T1000 (cell line): ENCODE measurements at places on chromosomes 16 and 17.
A peak's percentile ranks its signal among the peaks of the same experiment; 100 is the strongest.

DNA sequence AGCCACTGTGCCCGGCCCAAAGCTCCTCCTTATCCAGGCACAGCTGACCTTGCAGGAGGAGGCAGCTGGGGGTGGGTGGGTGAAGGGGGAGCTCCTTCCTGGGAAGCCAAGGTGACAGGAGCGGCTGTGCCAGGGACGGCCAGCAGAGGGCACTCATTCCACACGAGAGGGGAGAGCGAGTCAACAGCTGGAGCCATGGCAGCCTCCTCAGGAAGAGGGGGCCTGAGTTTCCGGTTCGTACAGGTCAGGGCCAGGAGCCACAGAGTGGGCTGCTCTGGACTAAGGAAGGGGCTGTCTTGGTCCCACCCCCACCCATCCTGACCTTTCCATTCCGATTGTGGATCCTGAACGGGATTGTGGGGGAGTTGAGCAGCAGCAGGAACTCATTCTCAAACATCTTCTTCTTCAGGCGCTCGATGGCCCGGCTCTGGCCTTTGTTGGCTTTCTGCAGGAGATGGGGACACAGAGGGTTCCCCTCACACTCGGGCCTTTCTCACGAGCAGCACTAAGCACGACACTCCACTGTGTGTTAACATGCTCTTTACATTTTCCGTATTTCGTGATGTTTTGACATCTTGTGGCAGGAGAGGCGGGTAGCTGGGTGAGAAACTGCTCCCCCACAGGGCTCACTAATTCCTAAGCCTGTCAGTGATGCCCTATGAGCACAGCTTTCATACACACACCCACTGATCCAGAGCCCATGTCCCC, 61.6 kb downstream of the TIMM22 start:
- peak; percentile 54 for DNase-seq

- no peak for DNase-seq
These were observed 10.6 kb upstream of the CES3 start for GRCh38 chr16:66950437-66950836.

DNA sequence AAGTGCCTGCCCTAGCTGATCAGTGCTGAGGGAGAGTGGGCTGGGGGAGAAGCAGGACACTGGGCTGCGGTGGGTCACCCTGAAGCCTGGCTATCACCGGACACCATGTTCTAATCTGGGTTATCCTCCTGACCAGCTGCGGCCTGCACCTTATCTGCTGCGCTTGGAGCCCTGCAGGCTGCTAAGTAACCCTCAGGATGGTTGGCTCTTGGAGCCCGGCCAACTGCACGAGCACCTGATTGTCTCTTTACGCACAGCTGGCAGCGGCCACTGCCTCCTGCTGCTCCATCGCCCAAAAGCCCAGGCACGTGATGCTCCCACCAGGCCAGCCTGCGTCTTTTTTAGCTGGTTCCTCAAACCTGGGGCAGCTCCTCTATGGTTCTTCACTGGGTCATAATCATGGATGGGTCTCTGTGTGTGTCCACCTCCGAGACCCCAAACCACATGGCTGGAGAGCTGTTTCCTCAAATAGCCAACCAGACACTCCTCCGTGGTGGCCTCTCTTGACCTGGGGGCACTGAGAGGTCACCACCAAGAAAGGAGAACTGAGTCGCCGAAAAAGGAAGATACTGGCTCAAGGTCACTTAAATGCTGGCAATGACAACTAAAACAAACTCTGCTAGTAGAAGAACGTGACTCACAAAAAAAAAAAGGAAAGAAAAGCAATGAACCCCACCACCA, 21.7 kb downstream of the SPHK1 start:
- no peak for DNase-seq

GRCh38 chr16:31487720-31488467, 5.0 kb downstream of the SLC5A2 start:
- DNase-seq, result no peak

DNA sequence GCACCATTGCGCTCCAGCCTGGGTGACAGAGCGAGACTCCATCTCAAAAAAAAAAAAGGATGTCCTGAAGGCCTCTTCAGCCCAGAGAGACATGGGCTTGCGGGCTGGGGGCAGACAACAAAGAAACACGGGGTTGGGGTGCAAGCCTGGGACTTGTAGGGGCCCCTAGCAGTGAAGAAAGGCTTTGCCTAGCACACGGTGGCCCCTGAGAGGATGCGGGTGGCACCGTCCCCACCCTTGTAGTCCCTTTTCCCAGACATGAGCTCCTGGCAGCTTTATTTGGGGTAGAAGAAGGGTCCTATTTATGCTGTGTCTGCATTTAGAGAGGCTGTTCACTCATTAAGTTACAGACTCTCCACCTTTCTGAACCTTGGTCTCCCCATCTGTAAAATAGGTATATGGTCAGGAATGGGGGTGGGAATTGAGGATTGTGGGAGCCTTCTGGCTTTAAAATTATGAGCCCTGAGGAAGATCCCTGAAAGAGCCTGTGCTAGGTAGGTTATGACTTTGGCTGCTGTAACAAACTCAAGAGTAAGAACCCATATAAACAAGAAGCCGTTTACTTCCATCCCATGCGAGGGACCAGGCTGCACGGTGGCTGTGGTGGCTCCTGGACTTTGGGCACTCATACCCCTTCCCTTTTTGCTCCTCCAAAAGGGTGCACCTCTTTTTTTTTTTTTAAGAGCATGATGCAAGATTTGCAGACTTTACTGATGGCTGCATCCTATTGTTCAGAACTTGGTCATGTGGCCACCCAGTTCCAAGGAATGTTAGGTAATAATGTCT, 20.6 kb upstream of the ADGRG1 start:
- DNase-seq, result no peak

DNA sequence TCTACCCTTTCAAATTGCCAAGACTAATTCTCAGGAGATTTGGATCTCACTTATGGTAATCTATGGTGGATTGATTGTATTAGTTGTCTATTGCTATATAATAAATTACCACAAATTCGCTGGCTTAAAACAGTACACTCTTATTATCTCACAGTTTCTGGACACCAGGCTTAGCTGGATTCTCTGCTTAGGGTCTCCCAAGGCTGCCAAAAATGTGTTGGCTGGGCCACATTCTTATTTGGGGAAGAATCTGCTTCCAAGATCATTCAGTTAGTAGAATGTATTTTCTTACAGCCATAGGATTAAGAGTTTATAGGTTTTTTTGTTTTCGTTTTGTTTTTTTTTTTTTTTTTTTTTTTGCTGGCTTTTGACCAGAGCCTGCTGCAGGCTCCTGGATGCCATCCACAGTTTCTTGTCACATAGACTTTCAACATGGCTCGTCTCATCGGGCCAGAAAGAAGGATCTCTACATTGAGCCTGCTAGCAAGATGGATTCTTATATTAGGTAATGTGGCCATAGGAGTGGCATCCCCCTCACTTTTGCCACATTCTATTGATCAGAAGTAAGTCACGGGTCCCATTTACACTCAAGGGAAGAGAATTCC, 415.3 kb downstream of the KIF2B start:
- DNase-seq, result no peak

- DNase-seq, result no peak
These were observed 88.2 kb upstream of the CACNG5 start for GRCh38 chr17:66746736-66747135.

DNA sequence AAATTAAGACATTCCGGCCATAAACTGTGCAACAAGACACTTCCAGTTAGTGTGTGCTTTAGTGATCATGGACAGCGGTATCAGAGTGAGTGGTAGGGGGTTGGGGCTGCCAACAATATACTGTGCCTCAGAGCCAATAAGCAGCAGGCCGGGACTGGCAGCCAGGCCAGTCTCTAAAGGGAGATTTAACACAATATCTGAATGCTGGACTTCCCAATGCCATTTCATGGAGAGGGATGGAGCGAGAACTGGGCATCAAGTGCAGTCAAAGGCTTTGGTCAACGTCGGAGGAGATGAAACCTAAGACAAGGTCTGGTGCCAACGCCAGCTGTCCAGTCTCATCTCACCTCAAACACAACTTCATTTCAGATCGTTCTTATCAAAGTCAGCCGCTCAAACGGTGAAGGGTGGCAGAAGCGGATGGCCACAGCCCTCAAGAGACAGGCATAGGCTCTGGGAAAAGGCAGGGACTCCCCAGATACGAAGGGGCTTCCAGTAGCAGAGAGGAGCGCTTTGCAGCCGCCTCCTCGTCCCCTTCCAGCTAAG, 935 bp downstream of the USP32 start:
- no peak for DNase-seq

- no peak for DNase-seq
These were observed 43.1 kb upstream of the AMZ2 start for GRCh38 chr17:68204736-68205135.

- no peak for DNase-seq
These were observed 17.6 kb upstream of the MAF start for GRCh38 chr16:79618041-79618691.

- DNase-seq, result no peak
These were observed 16.1 kb upstream of the HOXB9 start for GRCh38 chr17:48642059-48642842.

GRCh38 chr17:54111576-54111975, 288.8 kb downstream of the KIF2B start:
- no peak for DNase-seq

- no peak for DNase-seq
These were observed 28.9 kb downstream of the FAM20A start for GRCh38 chr17:68572138-68572842.

- DNase-seq, result no peak
These were observed 769.6 kb downstream of the CDH11 start for GRCh38 chr16:64352246-64352645.

DNA sequence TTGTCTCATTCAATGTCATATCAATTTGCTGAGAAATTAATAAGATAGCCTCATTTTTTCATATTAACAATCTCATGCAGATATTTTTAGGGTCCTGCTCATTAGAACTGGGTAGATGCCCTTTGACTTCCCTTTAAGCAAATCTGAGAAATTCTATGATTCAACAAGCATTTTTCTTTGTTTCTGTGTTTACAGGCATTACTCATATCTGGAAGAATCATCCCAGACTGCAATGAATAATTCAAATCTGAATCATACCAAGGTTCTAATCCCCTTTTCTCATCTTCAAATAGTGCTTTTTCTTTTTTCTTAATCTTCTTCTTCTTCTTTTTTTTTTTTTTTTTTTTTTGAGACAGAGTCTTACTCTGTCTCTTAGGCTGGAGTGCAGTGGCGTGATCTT, 69.2 kb upstream of the KIFC3 start:
- no peak for DNase-seq

DNA sequence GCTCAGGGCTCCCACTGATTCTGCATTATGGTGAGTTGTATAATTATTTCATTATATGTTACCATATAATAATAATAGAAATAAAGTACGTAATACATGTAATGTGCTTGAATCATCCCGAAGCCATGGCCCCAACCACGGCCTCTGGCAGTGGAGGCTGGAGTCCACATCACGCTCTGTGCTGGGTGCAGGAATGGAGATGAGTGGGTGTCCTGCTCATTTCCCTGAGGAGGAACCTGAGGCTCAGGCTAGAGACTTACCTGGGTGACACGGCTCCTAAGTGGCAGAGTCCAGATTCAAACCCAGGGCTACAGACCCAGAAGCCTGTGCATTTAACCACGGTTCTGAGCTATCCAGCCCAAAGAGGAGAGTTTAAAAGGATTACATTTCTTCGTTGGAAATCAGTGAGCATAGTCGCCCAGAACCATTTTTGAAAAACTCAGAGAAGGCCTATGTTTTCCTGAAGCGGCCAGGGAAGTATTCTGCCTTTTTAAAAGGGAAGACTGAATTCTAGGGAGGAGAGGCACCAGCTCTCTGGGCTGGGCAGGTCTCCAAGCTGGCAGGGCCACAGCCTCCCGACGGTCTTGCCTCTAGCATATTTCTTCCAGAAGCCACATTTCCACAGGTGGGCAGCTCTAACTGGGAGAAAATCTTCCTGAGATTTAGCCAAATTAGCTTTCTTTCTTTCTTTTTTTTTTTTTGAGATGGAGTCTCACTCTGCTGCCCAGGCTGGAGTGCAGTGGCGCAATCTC, 6.7 kb downstream of the IL4R start:
- no peak for DNase-seq

- no peak for DNase-seq
These were observed 344.5 kb upstream of the EEF2KMT start for GRCh38 chr16:5442054-5442453.

GRCh38 chr16:20740007-20740883, 1.4 kb downstream of the THUMPD1 start:
- no peak for DNase-seq

GRCh38 chr17:5758651-5759050, 174.3 kb upstream of the NLRP1 start:
- no peak for DNase-seq

DNA sequence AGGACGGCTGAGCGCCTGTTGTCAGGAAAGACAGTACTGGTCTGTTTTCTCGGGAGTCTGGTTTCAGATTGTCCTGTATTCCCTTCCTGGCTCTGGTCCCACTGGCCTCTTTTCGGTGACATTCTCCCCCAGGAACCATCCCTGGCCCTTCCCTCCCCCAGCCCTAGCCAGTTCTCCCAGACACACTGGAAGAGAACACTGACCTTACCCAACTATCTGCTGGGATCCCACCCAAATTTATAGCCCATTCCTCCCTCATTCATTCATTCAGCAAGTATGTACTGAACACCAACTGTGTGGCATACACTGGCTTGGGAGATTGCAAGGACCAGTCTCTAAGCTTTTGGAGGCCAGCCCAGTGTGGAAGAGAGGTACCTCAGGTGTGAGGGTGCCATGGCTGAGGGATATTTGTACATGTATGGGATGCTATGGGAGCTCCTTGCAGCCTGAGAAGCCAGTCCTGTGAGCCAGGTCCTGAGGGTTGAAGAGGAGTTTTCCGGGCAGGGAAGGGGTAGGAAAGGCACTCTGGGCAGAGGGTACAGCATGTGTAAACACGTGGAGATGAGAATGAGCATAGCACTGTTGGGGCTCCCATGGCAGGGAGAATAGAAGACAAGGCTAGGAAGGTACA, 5.2 kb downstream of the RND2 start:
- DNase-seq, result no peak

- no peak for DNase-seq
These were observed 6.8 kb upstream of the ADCY7 start for GRCh38 chr16:50259334-50260205.

- DNase-seq, result no peak
These were observed 309.0 kb upstream of the IRX3 start for GRCh38 chr16:54595621-54596020.

DNA sequence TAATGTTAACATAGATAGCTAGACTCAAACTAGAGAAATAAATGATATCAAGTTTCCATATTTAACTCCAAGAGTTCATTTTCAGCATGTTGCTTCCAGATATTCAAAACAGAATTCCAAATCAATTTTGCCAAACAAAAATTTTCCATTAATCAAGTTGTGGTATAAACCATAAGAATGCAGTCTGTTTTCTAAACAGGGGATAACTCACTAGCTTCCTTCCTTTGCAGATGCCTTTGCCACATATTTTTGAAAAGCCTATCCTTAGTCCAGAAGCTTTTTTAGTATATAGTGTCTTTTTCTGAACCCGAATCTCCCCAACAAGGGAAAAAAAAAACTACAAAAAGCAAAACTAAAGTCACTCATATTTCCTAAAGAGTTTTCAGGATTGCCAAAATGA, 61.5 kb downstream of the HELZ start:
- no peak for DNase-seq

- no peak for DNase-seq
These were observed 33.3 kb downstream of the PECAM1 start for GRCh38 chr17:64357191-64357981.
